ENCODE measurements at places on chromosomes 7 and 10. TPM values are rescaled to one million over a fixed set of nuclear protein-coding genes. Genes with fewer than 3 reads are reported as not detected.
A peak's percentile ranks its signal among the peaks of the same experiment; 100 is the strongest.

DNA sequence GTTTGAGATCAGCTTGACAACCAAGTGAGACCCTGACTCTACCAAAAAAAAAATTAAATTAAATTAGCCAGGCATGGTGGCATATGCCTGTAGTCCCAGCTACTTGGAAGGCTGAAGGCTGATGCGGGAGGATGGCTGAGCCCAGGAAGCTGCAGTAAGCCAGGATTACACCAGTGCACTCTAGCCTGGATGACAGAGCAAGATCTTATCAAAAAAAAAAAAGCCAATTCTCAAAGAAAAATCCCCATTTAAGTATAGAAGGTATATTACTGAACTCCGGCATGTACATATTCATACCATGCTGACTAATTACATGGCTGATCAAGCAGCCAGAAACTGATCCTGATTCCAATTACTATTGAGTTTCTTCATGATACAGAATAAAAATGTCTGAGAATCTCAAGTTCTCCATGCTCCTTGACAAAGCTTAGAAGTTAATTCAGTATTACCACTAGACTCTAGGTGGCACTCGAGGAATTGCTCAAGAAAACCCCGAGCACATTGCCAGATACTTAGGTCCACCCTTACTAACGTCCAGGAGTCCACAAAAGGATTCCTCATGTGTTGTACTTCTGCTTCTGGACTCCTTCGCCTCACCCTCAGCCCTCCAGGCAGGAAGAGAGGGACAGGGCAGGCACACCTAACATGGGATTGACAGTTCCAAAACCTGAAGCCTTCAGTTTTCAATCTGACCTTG, 148.9 kb downstream of the PARD3 start:
- DNase-seq, result no peak

- DNase-seq, result peak; percentile 46
Measured at GRCh38 chr10:102240467-102241031, 763 bp downstream of the PITX3 start.

DNA sequence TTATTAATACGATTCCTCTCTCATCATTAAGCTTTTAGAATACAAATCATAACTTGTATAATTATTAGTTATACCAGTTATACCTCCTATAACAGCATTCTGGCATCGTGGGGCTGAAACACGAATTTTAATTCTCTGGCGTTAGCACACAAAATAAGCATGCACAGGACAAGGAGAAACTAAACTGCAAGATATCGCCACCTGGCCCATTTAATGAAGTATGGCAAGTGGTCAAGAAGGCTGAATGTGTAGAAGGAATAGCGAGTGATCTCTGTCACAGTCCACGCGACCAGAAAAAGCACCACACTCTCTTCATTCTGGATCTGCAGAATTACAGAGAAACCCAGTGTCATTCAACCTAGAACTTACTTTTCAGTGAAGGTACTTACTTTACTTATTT, 18.1 kb downstream of the HACD1 start:
- no peak for DNase-seq

DNA sequence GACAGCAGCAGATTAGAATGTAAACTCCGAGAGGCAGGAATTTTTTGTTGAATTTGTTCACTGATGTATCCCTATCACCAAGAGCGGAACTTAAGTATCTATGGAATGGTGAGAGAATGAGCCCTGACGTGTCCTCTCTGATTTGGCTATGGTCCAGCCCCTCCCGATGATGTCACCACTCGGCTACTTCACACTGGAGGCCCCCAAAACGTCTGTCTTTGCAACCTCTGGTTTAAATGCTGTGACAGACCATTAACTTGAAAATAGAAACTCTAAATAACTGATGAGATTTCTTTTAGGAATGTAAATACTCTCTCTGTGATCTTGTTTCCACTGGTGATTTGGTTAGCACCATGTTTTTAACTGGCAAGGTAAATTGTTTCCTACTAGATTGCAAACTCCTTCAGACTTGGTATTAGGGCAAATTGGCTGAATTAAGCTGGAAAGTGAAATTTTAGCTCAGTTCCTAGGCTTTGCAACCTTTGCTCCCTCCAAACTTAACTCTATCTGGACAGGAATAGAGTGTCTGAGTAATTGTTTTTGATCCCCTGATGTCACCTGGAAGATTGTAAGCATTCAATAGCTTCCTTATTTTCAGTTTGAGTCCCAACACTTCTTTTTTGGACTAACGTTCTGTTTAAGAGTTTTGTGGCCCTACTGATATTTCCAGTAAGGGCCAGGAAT, 19.1 kb downstream of the SLC16A12 start:
- peak; percentile 72 for DNase-seq

The SPDYE11 gene
- not detected for total RNA-seq

GRCh38 chr10:43046288-43046991, 30.4 kb upstream of the RET start:
- DNase-seq, result no peak

DNA sequence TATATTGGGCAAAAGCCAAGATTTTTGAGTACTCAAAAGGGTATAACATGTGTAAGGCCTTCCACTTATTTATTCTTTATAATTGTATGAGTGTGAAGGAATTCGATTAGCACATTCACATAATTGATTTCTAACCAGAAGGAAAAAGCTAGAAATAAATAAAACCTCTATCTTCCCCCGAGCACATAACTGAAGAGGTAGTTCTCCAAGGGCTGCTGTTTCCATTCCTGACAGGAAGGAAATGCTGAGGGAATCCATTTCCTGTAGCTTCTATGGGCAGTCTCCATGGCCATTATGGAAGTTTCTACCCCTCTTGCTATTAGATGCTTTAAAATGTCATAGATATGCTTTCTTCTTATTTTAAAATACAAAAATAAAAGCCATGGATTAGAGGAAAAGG, 70.5 kb upstream of the ABCB5 start:
- no peak for DNase-seq

- no peak for DNase-seq
Measured at GRCh38 chr7:92788559-92789183, 47.7 kb downstream of the CDK6 start.

DNA sequence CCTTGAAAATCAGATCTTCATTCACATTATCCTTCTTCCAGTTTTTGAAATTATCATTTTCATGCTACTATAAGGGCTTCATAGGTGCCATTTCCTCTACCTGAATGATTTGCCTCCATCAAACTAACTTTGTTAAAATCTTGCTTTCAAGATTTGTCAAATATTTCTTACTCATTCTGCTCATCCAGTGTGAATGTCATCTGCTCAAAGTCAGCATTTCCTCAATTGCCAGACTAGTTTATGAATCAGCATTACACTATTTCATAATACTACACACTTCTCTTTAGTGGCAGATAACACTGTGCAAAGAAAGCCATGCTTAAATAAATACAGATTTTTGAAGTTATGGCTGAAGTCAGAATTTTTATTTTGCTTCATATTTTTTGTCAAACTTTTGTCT, 21.3 kb upstream of the LIPF start:
- no peak for DNase-seq

The IFIT2 gene
- 4.3 TPM for total RNA-seq

DNA sequence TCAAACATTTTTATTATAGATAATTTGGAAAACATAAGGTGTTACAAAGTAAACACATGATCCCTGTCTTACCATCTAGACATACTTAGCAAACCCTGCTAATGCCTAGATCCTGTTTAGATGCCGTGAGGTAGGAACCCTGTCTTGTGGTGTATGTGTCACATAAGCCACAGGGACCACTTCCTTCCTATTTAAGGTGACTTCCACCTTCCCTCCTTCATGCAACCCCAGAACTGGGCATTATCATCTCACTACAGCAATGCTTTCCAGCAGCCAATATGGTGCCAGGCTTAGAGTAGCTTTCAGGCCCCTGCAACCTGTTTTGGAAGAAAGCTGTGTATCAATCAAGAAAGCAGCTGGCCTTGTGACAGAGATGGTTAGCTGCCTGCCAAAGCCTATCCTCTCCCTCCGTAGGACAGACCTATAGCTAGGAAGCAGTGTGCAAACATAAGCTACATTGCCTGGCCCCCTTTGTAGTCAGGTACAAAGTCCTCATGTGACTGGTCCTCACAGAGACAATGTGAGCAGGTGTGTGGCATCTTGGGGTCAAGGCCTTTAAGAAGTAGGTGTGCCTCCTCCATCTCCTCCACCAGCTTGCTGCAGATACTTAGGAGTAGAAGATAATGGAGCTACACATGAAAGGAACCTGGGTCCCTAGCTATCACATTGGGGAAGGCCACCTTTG, 146.8 kb downstream of the SPAG6 start:
- DNase-seq, result no peak

- DNase-seq, result no peak
Measured at GRCh38 chr10:78041170-78042057, 7.8 kb downstream of the RPS24 start.

- DNase-seq, result no peak
Measured at GRCh38 chr7:18132811-18133210, 105.2 kb upstream of the PRPS1L1 start.

- no peak for DNase-seq
Measured at GRCh38 chr7:31465285-31465684, 48.6 kb upstream of the ITPRID1 start.

The NUB1 gene
- total RNA-seq, result 30.8 TPM

- DNase-seq, result no peak
Measured at GRCh38 chr7:150958062-150958552, 20.0 kb downstream of the KCNH2 start.

- peak; percentile 87 for DNase-seq
Measured at GRCh38 chr10:30529373-30529998, 95.5 kb downstream of the MAP3K8 start.

The ANXA7 gene
- 99.4 TPM for total RNA-seq

DNA sequence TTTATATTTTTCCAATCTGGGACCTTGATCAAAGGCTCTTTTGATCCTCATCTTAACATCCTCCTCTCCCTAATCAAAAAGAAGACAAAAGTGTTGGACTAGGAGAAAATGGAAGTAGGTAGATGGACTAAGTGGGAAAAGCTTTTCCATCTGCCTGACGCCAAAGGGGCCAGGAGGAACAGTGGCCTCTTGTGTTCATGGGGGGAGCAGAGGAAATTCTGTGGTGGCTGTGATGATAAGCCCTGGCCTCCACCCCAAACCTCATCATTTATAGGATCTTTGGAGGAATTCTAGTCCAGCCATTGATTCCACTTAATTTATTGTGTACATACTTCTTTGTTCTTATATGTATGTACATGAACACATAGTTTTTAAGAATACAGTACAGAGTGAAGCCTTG, 21.7 kb downstream of the ZNF365 start:
- no peak for DNase-seq

The MRLN gene
- total RNA-seq, result not detected

- DNase-seq, result no peak
Measured at GRCh38 chr10:63055705-63056104, 77.4 kb upstream of the NRBF2 start.

- no peak for DNase-seq
Measured at GRCh38 chr7:149759093-149759860, 14.1 kb downstream of the ZNF467 start.

The PPP1R9A gene
- total RNA-seq, result 22.6 TPM

The CPA4 gene
- not detected for total RNA-seq

The DPYSL4 gene
- 31.7 TPM for total RNA-seq

DNA sequence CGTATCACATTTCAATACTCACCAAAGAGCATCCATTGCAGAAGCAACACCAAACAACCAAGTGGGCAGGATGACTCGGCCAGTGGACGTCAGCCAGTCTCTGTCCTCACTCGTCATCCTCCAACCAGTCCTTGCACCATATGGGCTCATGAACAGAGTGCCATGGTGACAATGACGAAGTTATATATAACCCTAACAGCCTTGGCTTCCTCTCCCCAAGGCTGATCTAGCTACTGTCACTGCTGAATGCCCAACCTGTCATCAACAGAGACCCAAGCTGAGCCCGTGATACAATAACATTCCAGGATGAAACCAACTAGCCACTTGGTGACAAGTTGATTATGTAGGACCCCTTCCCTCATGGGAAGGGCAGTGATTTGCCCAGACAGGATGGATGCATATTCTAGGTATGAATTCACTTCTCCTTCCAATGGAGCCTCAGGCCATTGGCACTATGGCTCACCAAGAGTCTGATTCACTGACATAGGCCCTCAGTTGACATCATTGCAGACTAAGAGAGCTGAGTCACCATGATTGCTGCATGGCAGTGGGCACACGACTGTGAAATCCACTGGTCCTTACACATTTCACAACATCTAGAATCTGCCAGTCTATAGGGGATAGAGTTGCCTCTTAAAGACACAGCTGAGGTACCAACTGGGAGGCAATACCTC, 26.3 kb upstream of the PPIF start:
- peak; percentile 11 for DNase-seq

GRCh38 chr10:45420453-45421192, 46.6 kb downstream of the ALOX5 start:
- peak; percentile 89 for DNase-seq

The HOGA1 gene
- total RNA-seq, result 18.7 TPM

GRCh38 chr7:146094356-146094755, 22.2 kb upstream of the CNTNAP2 start:
- DNase-seq, result peak; percentile 32

DNA sequence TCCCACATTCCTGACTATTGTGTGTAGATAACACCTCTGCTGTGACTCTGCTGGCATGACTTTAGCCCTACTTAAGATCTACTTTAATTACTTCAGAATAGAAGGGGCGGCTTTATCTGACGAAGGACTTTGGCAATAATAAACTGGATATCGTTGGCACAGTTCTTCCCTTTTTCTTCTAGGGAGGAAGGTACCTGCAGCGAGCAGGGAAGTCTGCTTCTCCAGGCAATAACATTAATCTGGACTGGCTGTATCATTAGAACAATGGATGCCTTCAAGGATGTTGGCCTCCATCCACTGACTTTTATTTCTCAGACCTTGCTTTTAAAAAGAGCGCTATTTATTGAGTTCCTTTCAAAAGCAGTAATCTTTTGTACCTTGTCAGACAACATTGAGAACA, 172.6 kb upstream of the THSD7A start:
- no peak for DNase-seq

GRCh38 chr10:53918755-53919154, 882.3 kb downstream of the PCDH15 start:
- no peak for DNase-seq

- DNase-seq, result no peak
Measured at GRCh38 chr7:137904833-137905232, 58.1 kb upstream of the DGKI start.

DNA sequence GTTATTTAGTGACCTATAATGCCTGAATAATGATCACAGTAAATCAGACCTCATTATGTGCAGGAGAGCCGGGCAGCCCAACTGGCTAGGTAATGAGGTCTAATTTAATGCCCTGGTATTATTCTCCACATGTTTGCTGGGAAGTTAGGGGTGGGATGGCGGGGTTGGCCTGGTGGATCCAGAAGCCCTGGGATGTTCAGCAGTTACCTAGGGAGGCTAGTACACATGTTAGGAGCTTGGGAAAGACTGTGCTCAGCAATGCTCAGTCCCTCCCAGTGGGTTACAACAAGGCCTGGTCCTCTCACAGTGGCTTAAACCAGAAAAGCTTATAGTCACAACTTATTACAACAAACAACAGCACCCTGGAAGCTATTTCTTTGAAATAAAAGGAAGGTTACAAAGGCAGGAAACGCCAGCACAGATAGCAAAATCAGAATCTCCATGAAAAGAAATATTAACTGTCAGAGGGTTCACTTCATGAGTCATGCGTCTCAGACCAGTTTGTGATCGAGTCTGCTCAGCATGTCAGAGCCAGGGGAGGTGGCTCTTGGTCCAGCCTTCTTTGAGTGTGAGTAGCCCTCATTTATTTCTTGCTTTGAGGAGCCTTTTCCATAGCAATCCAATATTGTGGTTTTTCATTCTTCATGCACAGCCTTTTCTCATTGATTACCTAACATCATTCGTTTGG, 418.6 kb upstream of the NPVF start:
- no peak for DNase-seq

The CCDC146 gene
- total RNA-seq, result 13.5 TPM

The AQP1 gene
- 236 TPM for total RNA-seq

GRCh38 chr7:99571768-99572167, 13.3 kb downstream of the ZNF655 start:
- no peak for DNase-seq
